Glomerular endothelial cell (primary cell): ENCODE measurements at places on chromosomes 12 and 14. TPM values are rescaled to one million over a fixed set of nuclear protein-coding genes. Genes with fewer than 3 reads are reported as not detected.

Gene DDX23
- 57.2 and 62.1 TPM in 2 replicates for total RNA-seq

Gene DCN
- total RNA-seq: 5.6 and 16.2 TPM in 2 replicates

Gene CIROP
- not detected in 2 replicates for total RNA-seq

Gene TOMM20L
- not detected in 2 replicates for total RNA-seq

Gene TEX52
- not detected in 2 replicates for total RNA-seq

GRCh38 chr14:75539561-75540478 lies 17.6 kb downstream of the BATF start:
- no peak for DNase-seq

DNA sequence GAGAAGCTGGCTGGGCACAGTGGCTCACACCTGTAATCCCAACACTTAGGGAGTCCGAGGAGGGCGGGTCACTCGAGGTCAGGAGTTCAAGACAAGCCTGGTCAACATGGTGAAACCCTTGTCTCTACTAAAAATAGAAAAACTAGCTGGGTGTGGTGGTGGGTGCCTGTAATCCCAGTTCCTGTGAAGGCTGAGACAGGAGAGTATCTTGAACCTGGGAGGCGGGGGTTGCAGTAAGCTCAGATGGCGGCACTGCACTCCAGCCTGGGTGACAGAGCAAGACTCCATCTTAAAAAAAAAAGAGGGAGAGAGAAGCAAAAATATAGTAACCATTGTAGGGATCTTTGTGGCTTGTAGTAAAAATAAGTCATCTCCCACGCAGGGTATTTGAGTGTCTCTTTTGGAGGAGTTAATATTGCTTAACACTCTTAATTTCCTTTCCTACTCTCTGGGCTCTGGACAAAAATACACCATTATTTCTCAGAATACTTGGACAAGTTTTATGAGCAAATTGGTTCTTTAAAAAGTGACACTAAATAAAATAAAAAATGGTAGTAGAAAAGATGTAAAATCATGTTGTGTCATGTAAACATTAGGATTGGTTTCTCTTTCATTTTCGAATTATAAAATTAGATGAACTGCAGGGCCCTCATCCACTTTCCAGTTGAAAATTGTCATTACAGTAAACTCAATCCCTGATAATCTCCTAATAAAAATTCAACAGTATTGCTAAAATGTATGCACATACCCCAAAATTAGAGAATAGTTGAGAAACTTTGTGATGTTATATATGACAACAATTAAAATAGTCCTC lies 61.1 kb upstream of the C12orf71 start:
- DNase-seq: no peak

- no peak for DNase-seq
Measured at GRCh38 chr12:107704041-107704440, 18.4 kb downstream of the PWP1 start.

- DNase-seq: no peak
Measured at GRCh38 chr14:75417674-75418073, 10.1 kb upstream of the JDP2 start.

DNA sequence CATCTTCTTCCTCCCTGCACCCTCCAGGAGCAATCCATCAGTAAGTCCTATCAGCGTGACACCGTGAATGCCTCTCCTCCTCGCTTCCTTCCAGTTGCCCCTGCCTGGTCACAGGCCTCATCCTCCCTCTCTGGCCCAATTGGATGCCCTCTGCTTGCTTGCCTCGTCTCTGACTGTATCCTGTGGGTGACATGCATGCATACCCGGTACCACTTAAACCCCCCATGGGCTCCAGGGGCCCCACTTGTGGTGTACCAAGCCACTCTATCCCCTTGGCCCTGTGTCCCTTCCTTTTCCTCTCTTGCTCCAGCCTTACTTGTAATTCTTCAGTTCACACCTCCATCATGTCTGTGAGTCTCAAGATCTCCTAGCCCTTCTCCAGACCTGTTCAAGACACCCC lies 106.0 kb upstream of the RTL1 start:
- DNase-seq: no peak

- no peak for DNase-seq
Measured at GRCh38 chr12:49961993-49962764, 507 bp downstream of the AQP5 start.
